ENCODE measurements at places on chromosomes 2 and 18.

DNA sequence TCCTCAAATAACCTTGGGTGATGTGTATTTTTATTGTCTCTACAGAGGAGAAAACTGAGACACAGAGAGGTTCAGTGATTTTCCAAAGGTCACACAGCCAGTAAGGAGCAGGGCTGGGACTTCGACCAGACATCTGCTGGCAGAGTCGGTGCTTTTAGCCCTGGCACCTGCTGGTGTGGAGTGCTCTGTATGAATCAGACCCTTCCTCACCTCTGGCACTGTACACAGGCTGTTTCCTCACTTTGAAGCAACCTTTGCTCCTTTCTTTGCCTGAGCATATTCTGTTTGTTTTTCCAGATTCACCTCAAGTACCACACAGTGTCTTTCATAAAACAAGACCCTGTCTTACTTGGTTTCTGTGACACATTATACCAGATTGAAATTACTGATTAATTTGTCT is 107.9 kb downstream of the DPP10 start:
- DNase-seq: no peak

GRCh38 chr2:211367711-211368110 is 811.3 kb downstream of the CPS1 start:
- no peak for DNase-seq

DNA sequence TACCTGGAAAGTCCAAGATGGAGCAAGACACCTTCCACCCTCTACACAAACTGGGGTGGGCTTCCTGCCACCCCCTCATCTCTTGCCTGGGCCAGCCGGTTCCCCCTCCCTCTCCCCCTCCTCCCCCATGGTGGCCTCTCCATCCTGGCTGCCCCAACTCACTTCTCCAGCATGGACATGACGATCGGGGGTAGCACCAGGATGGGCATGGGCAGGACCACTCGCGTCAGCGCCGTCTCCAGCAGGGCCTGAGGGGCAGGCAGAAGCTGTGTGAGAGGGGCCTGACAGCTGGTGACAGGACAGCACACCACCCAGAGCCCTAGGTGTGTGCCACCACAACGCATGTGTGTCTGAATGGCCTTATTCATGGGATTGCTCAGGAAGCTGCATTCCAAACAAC is 51.0 kb downstream of the EMX1 start:
- no peak for DNase-seq

DNA sequence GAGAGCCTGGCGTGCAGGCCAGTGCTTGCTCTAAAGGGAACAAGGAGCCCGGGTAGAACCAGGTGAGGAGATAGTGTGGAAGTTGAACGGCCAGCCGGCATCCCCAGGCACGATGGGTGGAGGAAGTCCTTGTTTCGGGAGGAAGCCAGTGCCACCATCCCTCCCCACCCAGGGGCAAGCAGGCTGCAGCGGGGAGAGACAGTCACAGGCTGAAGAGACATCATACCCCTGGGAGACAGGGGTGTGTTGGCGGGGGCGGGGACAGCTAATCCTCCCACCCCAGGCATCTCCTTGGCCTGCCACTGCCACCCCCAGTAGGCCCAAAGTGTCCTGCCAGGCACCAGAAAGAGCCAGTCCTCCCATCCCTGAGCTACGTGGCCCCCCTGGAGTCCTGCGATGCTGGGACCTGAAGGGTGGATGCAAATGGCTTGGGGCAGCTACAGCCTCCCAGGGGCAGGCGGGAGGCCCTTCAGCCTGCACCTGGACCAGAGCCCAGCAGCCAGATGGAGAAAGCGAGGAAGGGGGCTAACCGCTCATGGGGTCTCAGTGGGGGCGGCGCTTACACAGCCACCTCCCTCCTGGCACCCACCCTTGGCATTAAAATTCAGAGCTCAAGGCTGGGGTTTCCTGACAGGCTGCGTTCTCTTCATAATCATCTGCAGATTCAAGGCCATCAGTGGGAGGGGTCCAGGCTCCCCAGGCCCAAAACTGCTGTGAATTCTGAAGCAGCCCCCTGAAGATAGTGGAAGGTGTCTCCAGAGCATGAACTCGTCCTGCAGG is 14.8 kb upstream of the GPR55 start:
- DNase-seq: no peak

DNA sequence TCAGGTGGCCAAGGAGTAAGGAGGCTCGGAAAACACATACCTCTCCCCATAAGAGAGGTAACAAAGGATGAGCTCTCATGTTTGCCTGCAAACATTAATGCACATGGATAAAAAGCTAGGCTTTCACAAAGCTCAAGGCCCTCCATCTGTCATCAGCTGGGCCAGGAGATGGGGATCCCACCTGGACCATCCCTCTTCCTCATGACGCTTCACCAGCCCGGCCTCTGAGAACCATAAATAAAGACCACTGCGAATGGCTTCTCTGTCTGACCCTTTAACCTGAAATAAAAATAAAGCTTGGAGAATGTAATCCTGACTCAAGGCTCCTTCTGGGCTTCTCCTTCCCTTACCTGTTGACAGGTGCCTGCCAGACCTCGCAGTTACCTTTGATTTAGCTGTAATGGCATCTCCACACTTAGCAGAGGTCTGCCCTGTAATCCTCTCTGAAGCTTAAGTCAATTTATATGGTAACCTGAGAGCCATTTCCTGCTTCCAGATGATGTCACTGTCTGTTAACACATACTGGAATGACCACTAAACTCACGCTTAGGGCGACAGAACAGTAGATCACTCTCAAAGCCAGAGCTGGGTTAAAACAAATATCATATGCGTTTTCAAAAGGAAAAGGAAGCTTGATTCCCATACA is 29.3 kb upstream of the FOXI3 start:
- DNase-seq: no peak

DNA sequence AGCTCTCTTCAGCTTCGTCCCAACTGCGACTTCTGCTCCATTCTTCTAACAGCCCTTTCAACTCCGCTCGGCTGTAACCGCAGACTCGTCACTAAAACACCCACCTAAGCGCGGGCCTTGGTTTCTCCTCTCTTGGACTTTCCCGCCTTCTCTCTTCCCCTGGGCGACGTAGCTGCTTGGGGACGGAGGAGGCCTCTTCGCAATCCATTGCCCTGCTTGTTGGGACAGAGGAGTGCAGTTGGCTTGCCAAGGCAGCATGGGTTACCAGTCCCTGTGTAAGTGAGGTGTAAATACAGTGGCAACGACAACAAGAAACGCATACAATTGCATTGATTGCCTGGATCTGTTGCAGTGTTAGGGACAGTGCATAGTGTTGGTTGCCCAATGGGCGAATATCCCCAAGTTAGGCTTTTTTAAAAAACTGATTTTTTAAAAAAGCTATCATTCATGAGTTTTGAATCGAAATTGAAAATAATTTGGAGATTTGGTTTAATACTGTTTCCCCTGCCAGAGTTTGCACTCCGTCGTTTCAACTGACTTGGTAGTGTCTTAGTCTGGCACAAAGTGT is 484 bp upstream of the DARS1 start:
- no peak for DNase-seq

- DNase-seq: no peak
These were observed 2.6 kb upstream of the BCL2 start for GRCh38 chr18:63322206-63322605.

DNA sequence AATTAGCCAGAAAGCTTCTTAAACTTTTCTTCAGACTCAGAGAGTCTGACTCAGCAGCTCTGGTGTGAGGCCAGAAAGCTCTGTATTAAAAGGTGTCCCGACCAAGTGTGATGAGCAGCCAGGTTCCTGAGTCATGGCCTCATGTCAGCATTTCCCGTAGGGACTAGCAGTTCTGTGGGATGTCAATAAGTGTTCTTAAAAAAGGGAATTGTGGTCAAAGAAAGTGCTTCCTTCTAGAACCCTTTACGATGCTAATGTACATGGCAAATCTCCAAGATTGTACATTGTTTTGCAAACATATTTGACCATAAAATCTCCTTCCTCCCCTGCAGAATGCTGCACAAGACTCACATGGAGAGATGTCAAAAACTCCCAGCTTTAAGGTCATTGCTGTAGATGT is 80.1 kb downstream of the PLA2R1 start:
- DNase-seq: no peak

DNA sequence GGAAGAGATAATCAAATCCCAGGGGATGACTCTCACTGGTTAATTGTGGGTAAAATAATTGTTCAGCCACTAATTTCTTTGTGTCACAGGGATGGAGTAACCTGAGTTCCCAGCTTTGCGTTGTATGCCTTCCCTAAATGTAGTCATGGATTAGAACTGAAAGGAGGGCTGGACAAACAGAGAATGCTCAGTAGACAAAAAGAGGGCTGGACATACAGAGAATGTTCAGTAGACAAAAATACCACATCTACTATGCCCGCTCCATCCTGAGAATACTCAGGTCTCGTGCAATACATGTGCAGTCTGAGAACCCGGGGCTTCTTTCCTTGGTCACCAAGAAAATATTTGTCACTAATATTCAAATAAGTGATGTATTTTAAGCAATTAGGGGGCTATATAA is 497.9 kb downstream of the EPHA4 start:
- no peak for DNase-seq

GRCh38 chr2:95057535-95058370 is 32.2 kb downstream of the MAL start:
- no peak for DNase-seq

- no peak for DNase-seq
These were observed 805.3 kb upstream of the RAB6C start for GRCh38 chr2:129174143-129174542.

- DNase-seq: no peak
These were observed 48.5 kb upstream of the DOCK10 start for GRCh38 chr2:225090746-225091145.

Data from NCI-H510A (cell line).